ENCODE measurements at places on chromosomes 16 and 17.

- no peak for DNase-seq
Observed at GRCh38 chr17:68103148-68103547, 67.6 kb downstream of the KPNA2 start.

GRCh38 chr17:79776376-79777119, 1.4 kb upstream of the CBX2 start:
- DNase-seq, result no peak

DNA sequence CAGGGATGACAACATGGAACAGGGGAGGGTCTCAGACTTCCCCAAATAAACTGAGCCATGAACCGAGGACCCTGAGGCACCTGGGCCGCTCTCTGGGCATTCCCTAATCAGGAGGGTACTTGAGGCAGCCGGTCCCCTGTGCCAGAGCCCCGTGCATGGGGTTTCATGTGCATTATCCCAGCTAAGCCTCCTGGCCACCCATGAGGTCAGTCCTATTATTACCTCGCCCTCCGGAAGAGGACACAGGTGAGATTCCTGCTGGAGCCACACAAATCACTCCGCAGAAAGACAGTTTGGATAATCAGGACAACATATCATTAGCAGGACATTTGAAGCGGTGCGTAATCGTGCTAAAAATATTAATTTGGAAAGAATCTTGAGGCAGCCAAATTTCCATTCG, 274.0 kb downstream of the PARN start:
- DNase-seq, result no peak

DNA sequence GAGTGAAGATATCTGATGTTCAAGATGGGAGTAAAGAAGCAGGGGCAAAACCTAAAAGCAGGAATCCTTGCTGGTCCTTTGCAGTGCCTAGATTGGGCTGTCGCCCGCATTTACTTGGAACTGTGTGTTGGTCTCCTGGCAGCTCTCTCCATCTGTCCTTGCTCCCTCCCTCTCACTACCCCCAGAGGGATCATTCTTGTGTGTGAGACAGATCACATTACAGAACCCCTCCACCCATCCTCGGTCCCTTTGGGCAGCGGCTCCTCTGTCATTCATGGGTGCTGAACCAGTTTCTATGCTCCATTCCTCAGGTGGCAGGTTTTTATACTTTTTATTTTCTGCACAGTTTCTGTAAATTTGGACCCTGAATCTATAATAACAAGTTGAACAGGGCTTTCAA, 99.4 kb upstream of the MYOCD start:
- DNase-seq, result no peak

GRCh38 chr17:59267776-59268175, 47.5 kb downstream of the GDPD1 start:
- DNase-seq, result no peak

GRCh38 chr17:47733674-47734410, 806 bp downstream of the TBX21 start:
- no peak for DNase-seq

GRCh38 chr17:78670850-78671725, 93.9 kb upstream of the DNAH17 start:
- DNase-seq, result no peak

GRCh38 chr16:87047221-87048037, 269.8 kb downstream of the C16orf95 start:
- no peak for DNase-seq

DNA sequence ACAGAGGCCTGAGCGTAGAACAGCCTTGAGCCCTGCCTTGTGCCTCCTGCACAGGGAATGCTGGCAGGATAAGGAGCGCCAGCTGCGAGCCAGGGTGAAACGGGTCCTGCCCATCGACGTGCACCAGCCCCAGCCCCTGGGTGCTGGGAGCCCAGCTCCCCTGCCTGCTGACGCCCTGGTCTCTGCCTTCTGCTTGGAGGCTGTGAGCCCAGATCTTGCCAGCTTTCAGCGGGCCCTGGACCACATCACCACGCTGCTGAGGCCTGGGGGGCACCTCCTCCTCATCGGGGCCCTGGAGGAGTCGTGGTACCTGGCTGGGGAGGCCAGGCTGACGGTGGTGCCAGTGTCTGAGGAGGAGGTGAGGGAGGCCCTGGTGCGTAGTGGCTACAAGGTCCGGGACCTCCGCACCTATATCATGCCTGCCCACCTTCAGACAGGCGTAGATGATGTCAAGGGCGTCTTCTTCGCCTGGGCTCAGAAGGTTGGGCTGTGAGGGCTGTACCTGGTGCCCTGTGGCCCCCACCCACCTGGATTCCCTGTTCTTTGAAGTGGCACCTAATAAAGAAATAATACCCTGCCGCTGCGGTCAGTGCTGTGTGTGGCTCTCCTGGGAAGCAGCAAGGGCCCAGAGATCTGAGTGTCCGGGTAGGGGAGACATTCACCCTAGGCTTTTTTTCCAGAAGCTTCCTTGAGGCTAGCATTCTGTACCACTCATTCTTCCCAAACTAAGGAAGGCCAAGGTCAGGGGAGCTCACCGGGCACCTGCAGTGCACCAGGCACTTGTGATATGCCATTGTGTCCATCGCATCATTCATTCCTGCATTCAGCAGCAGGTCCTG, 1.9 kb downstream of the PNMT start:
- DNase-seq, result no peak

- DNase-seq, result no peak
Observed at GRCh38 chr17:20032636-20033035, 23.5 kb downstream of the SPECC1 start.

DNA sequence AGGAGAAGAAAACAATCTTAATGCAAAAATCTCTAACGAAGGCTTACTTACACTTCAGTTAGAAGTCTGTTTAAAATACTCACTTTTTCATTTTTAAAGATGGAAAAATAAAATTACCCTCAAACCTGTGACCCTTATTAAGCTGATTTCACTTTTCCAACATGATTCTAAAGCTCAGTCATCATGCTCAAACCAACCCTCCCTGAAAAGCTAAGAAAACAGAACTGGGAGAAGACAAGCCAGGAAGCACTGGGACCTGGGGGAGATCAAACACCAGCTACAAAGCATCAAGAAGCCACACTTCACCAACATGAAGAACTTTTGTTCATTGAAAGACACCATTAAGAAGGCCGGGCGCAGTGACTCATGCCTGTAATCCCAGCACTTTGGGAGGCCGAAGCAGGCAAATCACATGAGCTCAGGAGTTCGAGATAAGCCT, 88.8 kb downstream of the LITAF start:
- DNase-seq, result peak; percentile 89

DNA sequence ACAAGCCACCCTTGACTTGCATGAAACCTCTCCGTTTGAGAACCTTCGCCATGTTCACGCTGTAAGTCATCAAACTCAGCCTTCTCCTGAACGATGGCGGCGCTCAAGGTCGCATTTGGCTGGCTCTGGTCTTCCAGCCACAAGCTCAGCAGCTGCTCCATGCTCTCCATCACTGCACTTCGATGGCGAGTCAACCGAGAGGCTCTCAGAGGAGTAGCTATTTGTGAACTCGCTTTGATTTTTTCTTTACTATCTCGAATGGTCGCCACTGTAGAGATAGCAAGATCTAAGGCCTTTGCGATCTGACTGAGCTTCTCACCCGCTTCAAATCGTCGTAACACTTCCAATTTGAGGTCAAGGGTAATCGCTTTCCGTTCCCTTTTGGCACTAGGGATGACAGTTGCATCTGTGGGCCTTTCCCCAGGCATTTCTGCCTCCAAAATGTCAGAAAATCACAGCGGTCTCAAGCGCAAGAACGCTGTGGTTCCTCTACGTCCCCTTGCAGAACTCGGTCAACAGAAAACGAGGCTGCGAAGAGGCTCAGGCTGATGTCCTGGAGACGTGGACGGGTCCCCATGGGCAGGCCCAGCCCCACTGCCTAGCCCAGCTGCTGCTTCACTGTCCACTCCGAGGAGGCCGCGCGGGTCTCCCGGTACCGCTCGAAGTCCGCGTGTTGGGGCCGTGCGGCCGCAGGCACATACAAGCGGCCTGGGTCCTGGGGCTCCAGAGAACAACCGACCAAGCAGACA, 23.1 kb downstream of the DEF8 start:
- DNase-seq, result no peak

- no peak for DNase-seq
Observed at GRCh38 chr17:43342589-43342890, 56.3 kb upstream of the ARL4D start.

DNA sequence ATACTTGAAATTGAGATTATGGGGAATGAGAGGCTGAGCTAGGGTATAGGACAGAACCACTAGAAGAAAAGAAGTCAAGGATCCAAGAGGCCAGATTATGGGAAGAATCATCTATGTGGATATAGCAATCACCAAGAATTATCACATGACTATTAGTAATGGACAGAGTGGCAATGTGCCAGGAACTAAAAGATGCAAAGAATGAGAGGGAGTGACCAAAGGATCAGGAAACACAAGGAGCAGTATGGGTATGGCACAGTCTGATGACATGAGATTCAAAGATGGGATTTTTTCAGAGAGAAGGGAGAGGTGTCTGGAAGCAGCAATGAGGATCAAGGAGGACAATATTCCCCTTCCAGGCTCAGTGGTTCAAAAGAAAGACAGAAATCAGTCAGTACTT, 212.2 kb downstream of the AATF start:
- peak; percentile 16 for DNase-seq

DNA sequence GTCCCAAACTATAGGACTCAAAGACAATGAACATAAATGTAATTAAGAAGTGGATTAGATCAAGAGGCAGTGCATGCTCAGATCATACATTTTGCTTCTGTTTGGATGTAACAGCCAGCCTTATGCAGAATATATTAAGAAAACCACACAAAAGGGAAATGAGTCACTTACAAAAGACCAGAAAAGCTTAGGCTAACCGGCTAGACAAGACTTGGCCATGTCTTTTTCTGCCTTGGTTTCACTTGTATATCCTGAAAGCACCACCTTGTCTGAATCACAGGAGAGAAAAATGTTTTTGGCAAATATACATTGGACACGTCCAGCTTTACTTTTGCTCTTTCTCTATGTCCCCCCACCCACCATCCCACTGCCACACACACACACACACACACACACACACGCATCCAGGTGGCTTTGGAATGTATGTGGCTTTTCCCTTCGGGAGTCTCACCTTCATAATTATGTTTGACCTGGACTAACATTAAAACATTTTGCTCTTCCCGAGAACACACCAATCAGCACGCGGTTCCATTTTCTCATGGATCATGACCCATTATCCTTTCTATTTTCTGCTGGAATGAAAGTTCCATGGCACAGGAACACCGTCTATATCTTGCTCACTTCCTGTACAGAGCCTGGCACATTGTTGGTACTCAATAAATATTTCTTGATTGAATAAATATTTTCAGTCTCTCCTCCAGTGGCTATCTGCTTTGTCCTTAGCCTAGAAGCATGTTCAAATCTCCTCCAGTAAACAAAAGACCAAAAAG, 64.6 kb downstream of the CDK5R1 start:
- peak; percentile 73 for DNase-seq

GRCh38 chr17:79191270-79191934, 116.8 kb downstream of the ENGASE start:
- DNase-seq, result no peak

GRCh38 chr16:21218153-21218552, 6.8 kb upstream of the ZP2 start:
- no peak for DNase-seq

DNA sequence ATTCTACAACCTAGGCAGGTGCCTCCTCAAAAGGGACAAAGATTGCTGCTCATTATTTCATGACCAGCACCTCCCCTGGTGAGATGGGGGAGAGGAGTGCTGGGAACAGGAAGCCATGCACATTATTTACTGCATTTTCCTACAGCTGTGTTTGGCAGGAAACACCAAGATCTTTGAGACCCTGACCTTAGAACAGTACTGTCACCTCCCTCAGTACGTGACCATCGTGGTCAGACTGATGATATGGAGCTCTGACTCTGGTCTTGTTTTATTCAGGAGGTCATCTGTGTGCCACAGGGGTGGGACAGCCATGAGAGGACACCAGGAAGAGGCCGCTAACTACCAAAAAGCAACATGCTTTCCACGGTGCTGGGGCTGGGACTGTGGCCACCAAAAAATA, 37.4 kb downstream of the USP22 start:
- DNase-seq, result no peak

DNA sequence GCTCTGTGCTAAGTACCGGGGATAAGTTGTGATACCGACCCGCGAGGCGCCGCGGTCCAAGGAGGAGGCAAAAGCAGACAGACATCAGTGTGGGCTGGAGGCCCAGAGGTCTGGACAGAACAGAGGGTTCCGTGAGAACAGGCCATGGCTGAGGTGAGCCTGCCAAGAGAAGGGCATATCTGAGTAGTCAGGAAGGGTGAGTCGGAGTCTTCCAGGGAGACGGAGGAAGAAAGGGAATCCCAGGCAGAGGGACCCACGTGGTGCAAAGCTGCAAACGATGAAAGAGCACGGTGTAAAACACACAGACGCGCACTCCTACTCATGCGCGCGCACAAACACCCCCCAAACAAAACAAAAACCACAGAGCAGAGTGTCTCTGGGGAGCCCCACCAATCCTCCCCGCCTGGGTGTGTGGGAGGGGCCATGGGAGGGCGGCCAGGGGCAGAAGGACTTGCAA, 18.1 kb downstream of the RHBDL3 start:
- DNase-seq, result peak; percentile 36

GRCh38 chr16:76535-77272, 1.3 kb upstream of the MPG start:
- DNase-seq, result peak; percentile 89

GRCh38 chr17:2388683-2389055, 12.2 kb downstream of the MNT start:
- no peak for DNase-seq

- DNase-seq, result no peak
Observed at GRCh38 chr16:22844416-22844815, 30.5 kb downstream of the HS3ST2 start.

GRCh38 chr16:62392698-62393097, 356.5 kb upstream of the CDH8 start:
- DNase-seq, result no peak

GRCh38 chr16:69888005-69888590, 63.0 kb upstream of the CLEC18A start:
- DNase-seq, result no peak

DNA sequence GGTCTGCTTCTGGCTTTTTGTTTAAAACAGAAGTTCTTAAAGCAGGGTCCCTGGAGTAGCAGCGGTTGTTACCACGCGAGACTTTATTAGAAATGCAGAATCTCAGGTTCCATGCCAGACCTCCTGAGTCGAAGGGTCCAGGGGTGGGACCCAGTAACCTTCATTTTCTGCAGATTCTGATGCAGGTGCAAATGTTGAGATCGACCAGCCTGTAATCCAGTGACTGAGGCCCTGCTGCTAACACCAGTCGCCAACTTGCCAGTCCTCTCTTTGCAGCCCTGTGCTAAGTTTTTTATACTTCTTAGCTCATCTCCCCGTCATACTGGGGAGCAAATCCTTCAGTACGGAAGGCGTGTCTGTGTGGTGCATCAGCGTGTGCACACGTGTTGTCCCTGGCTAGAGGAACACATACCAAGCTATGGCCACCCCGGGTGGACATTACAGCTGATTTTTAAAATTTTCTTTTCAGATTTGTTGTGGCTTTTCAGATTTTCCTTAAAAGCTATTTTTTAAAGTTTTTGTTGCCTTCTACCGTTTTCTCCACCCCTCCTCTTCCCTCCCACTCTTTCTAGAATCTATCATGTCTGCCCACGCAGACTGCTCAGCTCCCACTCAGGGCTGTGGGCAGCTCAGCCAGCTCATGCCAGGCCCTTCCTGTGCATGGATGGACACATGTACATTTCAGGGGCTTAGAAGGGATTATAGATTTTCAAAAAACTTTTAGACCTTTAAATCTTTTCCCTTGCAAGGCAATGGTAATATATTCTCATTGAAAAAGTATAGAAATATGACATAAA, 57.7 kb downstream of the MEAK7 start:
- no peak for DNase-seq
